T follicular helper cell (primary cell): ENCODE measurements at places on chromosomes 11 and 22.

DNA sequence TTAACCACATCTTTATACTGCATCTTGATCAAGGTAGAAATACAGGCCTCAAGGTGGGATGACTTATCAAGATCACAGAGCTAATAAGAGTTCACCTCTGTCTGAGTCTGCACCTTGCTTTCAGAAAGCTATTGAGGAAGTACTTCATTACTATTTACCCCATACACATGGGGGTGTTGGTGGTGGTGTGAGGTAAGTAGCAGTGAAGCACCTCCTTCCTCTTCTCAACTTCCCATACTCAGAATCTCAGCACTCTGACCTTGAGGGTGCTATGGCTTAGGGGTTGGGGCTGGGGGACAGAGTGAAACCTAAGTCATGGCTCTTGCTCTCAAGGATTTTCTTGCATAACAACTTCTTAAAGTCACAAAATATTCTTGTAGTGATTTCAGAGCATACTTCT is 56.9 kb downstream of the ME3 start:
- no peak for DNase-seq

DNA sequence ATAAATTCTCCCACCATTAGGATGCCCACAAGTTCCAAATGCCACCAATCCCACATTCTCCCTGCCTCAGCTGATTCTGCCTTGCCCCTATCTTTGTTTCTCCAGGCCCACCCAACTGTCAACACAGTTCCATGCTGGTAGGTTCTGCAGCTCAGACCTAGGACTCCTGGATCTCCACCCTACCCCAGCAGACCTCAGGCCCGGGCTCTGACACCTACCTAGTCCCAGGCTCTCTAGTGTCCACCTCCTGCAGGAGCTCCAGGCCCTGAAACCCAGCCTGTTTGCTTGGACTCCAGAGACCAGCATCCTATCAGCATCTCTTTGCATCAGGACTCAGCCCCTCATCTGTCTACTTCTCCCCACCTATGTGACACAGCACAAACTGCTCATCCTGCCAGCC is 86.5 kb downstream of the PDE2A start:
- no peak for DNase-seq

DNA sequence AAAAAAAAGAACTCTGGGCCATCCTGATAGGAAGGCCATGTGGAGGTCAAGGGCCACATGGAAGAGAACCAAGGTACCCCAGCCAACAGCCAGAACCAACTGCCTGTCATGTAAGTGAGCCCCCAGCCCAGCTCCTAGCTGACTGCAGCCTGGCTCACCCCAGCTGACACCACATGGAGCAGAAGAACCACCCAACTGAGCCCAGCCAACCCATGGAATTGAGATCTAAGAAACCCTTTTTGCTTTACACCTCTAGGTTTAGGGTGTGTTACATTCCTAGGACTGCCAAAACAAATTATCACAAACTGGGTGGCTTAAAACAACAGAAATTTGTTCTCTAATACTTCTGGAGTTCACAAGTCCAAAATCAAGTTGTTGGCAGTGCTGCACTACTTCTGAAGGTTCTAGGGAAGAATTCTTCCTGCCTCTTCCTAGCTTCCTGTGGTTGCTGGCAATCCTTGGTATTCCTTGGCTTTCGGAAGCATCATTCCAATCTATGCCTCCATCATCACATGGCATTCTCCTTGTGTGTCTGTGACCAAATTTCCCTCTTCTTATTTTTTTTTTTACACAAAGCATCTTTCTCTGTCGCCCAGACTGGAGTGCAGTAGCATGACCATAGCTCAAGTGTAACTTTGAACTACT is 4.4 kb downstream of the C11orf86 start:
- no peak for DNase-seq

GRCh38 chr11:68373189-68373814 is 60.9 kb downstream of the LRP5 start:
- DNase-seq = no peak

DNA sequence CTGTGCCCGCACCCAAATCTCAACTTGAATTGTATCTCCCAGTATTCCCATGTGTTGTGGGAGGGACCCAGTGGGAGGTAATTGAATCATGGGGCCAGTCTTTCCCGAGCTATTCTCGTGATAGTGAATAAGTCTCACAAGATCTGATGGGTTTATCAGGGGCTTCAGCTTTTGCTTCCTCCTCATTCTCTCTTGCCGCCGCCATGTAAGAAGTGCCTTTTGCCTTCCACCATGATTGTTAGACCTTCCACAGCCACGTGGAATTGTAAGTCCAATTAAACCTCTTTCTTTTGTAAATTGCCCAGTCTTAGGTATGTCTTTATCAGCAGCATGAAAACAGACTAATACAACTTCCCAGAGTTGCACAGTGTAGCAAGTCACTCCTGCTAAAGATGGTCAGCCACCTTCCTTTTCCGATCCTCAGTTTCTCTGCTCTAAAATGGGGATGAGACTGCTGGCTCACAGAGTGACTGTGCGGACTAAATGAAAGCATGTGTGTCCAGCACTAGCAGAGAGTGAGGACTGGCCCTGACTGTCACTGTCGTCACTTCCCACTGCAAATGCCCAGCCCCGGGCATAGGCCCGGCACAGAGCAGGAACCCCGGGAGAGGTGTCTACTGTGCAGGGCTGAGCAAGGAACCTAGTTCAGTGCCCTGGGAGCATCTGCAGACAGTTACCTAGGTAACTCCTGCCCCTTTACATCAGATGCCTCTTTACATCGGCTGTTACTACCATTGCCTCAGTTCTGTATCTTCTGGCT is 9.5 kb downstream of the TSKU start:
- no peak for DNase-seq

DNA sequence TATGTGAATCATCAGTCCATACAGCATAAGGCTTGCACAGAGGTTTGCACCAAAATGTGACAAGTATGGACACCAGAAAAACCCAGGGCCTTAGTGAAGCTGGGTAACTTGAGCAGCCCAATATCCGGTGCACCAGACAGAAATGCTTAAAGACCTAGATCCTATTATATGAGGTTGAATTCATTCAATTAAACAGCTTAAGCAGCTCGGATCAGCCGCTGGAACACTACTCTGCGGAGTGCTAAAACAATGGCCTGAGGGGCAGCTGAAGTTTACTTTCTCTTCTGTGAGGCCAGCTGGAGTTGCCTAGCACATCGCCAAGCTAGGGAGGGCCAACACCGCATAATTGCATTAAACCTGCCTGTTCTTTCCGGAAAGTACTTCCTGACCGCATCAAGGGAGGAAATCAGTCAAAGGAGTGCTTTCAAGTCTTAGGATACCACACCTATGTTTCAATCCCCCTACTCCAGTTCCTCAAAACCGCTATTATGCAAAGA is 17.0 kb upstream of the FAM181B start:
- no peak for DNase-seq

GRCh38 chr11:32267679-32268187 is 167.6 kb downstream of the WT1 start:
- DNase-seq = no peak
